ENCODE measurements at places on chromosomes 12 and 14. TPM values are rescaled to one million over a fixed set of nuclear protein-coding genes. Genes with fewer than 3 reads are reported as not detected.

- DNase-seq: no peak
These were observed 83.6 kb upstream of the HECTD1 start for GRCh38 chr14:31291210-31291609.

Gene CARMIL3
- total RNA-seq: 0.14 TPM

DNA sequence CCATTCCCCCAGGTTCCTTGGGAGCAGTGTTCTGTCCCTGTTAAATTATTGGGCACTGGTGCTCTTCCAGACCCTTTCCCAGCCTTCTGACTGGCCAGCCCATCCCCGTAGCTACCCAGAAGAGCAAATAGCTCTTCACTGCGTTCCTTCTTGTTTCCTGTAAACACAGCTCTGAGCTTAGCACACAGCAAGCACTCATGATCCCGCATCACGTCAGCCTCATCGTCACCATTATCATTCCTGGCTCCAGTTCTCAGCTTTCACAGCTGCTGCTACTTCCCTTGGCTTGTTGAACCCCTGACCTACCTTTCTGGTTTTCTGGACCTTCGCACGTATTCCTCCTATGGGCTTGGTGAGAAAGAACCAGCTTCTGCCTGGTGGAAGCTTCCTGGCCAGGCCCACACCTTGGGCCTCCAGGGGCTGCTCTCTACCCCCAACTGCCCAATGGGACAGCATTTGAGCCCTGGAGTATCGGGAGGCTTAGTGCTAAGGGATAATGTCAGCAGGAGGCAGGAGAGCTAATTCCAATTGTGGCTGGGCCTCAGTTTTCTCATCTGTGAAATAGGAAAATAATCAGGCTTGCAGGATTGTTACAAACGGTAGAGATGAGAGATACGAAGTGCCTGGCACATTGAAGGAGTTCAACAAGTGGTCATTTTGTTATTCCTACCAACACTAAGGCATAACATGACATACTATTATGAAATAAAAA, 22.6 kb upstream of the PAPOLA start:
- DNase-seq: no peak

DNA sequence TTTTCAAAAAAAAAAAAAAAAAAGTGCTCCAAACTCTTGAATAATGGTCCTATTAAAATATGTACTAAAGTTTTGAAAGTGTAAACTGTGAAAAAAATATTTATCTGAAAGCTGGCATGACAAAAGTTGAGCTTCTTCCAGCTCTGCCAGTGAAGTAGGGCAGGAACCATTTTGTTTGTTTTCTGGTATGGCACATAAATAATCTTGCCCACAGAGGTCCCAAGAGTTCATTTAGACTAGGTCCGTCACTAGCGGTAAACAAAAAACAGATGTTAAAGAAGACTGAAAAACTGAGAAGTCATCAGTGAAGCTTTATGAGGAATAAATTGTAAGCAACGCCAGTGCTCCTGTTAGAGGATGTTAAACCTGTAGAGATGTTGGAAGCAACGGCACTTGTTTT, 7.0 kb downstream of the ERP27 start:
- DNase-seq: no peak

Gene CEBPE
- not detected for total RNA-seq

Gene GUCY2C
- not detected for total RNA-seq

Gene CLEC4E
- total RNA-seq: 1.9 TPM

DNA sequence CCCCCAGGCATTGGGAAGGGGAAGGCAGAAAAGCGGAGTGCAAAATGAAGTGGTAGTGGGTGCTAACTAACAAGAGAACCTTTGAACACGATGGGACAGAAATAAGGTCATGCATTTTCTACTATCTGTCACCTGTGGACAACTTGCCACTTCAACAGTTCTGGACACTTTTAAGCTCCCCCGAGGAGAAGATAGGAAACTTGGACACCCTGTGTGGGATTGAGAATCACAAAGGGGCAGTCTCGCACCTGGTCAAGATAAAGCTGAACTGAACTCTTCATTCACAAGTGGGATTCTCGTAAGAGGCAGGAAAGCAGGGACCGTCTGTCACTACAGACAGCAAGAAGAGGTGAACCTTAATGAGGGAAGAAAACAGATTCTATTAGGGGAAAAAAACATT, 51.6 kb downstream of the EIF2S3B start:
- DNase-seq: no peak

All from sigmoid colon (tissue), 7 donors.